ENCODE measurements at places on chromosomes 6 and 20.

GRCh38 chr6:45420083-45420908 lies 42.6 kb upstream of the SUPT3H start:
- H3K27ac ChIP-seq: peak overlapping the region; percentile 50
- peaks cover 13% of the 10 kb centered on the region for H3K27me3 ChIP-seq
- no peak for DNase-seq
- peak overlapping the region; percentile 51 for H3K4me3 ChIP-seq
- peaks cover 48% of the 10 kb centered on the region for H3K4me1 ChIP-seq

GRCh38 chr6:69631552-69632346 lies 165.1 kb downstream of the LMBRD1 start:
- H3K4me3 ChIP-seq: no peak overlapping the region
- DNase-seq: no peak
- H3K27ac ChIP-seq: no peak overlapping the region

DNA sequence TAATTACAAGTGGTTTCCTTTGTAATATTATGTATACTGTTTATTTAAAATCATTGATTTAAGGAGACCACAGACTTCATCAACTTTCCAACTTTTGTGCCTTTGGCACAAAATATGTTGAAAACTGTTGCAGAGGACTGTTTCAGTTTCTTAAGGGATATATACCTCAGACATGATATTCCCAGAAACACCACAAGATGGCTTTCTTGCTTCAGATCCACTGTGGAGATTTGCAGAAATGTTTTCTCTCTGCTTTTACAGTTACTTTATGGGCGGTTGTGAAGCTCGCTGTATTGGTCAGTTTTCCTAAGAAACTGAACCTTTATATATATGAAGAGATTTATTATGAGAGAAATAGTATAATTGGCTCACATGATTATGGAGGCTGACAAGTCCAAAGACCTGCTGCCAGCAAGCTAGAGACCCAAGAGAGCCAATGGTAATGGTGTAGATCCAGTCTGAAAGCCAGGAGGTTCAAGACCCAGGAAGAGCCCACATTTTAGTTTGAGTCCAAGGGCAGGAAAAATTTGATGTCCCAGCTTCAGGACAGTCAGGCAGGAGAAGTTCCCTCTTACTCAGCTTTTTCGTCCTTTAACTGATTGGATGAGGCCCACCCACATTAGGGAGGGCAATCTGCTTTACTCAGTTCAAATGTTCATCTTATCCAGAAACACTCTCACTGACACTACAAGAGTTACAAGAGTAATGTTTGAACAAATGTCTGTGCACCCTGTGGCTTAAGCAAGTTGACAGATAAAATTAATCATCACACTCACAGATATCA lies 12.8 kb downstream of the ME1 start:
- DNase-seq: peak; percentile 6
- H3K27me3 ChIP-seq: no peaks in the 10 kb centered on the region
- no peaks in the 10 kb centered on the region for H3K36me3 ChIP-seq
- H3K27ac ChIP-seq: no peak overlapping the region
- no peak overlapping the region for H3K4me3 ChIP-seq
- H3K4me1 ChIP-seq: no peaks in the 10 kb centered on the region

- no peaks in the 10 kb centered on the region for H3K4me1 ChIP-seq
- no peak overlapping the region for H3K4me3 ChIP-seq
- H3K27ac ChIP-seq: no peak overlapping the region
- no peaks in the 10 kb centered on the region for H3K27me3 ChIP-seq
- DNase-seq: no peak
- no peaks in the 10 kb centered on the region for H3K36me3 ChIP-seq
These were observed 25.6 kb upstream of the SMOC2 start for GRCh38 chr6:168415098-168415992.

DNA sequence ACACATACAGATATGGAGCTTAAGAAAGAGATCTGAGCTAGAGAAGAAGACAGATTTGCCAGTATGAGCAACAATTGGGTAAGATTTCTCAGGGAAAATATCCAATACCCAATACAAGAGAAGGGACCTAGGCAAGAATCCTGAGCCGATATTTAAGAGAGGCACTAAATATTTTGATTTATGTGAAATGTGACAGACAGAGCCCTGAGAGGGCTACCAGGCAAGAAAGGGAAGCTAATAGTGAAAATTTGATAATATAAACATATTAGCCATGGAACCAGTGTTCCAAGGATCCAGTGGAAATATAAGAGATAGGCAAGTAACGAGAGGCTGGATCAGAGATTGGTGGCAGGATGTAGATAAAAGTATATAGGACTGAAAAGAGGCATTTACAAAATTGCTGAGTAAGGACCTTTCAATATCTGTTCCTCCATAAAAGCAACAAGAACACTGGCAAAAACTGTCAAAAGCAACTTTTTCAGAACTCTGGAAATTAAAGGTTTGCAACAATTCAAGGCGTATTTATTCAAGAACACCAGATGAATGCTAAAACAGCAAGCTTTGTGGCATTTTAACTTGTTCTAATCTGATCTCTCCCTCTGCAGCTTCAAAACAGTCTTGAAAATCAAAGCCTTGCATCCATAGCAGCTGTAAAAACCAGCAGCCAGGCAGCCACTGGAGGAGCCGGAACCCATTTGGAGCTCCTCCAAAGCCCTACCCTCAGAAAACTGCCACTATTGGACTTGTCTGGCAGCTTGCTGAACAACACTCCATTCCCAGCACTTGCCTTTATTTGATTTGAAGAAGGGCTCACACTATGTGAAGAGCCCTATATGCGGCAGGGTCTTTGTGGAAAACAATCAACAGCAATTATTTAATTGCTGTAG lies 58.8 kb downstream of the REV3L start:
- no peak for DNase-seq
- no peaks in the 10 kb centered on the region for H3K27me3 ChIP-seq
- peaks cover 5% of the 10 kb centered on the region for H3K4me1 ChIP-seq
- H3K36me3 ChIP-seq: no peaks in the 10 kb centered on the region
- no peak overlapping the region for H3K27ac ChIP-seq

DNA sequence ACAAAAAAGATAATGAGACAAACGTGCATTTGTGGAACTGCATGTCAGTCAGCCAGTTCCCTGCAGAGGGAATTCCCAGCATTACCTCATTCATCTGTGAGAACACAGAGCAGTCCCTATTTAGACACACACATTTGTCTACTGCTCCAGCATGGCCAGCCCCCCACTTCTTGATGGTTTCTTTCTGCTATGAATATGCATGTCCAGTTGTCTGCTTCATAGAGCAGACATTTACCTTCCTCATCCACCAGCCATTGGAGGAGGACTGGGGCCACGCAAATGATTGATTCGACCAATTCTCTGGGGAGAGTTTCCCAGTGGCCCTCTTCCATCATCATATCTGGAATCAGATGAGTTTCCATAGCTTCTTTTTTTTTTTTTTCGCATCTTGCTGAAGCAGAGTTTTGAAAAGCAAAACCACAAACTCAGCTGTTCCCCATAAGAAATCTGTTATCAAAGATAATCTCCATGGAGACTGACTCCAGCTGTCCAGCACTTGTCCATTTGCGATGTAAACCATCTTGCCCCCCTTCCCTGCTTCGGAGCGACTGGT lies 11.8 kb downstream of the ENPP1 start:
- no peak overlapping the region for H3K4me3 ChIP-seq
- peaks cover 5% of the 10 kb centered on the region for H3K27me3 ChIP-seq
- H3K27ac ChIP-seq: no peak overlapping the region
- H3K4me1 ChIP-seq: no peaks in the 10 kb centered on the region

DNA sequence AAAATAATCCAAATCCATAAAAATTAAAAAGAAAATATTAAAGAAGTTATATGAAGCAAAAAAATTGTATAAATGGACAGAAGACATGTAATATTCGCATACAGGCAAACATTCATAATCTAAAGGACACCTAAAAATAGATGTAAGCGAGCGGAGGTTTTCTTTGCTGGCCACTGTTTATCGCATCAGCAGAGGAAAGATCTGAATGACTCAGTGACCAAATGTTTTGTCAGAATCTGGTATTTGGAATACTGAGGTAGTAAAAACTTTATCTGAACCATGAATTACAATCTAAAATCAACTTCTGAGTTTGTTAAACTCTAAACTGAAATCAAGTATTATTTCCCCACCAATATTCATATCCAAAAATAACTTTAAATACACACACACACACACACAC lies 7.8 kb downstream of the TSPYL4 start:
- H3K4me3 ChIP-seq: no peak overlapping the region
- peaks cover 3% of the 10 kb centered on the region for H3K36me3 ChIP-seq
- peaks cover 5% of the 10 kb centered on the region for H3K4me1 ChIP-seq
- H3K27me3 ChIP-seq: no peaks in the 10 kb centered on the region
- no peak overlapping the region for H3K27ac ChIP-seq
- DNase-seq: no peak

DNA sequence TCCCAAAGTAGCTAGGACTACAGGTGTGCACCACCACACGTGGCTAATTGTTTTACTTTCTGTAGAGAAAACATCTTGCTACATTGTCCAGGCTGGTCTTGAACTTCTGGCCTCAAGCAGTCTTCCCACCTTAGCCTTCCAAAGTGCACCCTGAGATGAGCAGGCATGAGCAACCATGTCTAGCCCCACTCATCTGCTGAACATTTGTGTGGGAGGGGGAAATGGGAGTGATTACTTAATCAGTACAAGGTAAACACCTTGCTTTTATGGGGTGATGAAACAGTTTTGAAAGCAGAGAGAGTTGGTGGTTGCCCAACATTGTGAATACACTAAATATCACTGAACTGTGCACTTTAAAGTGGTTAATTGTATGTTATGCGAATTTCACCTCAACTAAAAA lies 5.3 kb downstream of the APMAP start:
- no peaks in the 10 kb centered on the region for H3K27me3 ChIP-seq
- H3K4me3 ChIP-seq: no peak overlapping the region
- peak overlapping the region; percentile 39 for H3K27ac ChIP-seq
- DNase-seq: no peak

DNA sequence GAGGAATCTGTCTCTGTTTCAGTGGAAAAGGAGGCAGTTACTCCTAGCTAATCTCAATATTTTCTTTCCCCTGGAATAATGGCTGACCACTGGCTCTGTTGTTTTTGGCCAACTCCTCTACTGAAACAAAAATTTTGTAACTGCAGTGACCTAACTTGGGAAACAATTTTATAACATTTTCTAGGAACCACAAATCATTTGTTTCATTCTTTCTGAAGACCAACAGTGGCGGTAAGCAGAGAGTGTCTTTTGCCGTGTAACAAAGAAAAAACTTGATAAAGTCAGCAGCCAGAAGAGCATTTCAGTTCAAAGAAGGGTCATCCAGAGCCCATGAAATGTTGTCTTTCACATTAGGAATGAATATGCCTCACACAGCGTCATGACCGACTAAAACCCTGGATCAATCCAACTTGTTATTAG lies 11.8 kb upstream of the BFSP1 start:
- no peak for DNase-seq
- H3K27me3 ChIP-seq: no peaks in the 10 kb centered on the region
- no peak overlapping the region for H3K27ac ChIP-seq
- H3K36me3 ChIP-seq: no peaks in the 10 kb centered on the region
- H3K4me1 ChIP-seq: no peaks in the 10 kb centered on the region

DNA sequence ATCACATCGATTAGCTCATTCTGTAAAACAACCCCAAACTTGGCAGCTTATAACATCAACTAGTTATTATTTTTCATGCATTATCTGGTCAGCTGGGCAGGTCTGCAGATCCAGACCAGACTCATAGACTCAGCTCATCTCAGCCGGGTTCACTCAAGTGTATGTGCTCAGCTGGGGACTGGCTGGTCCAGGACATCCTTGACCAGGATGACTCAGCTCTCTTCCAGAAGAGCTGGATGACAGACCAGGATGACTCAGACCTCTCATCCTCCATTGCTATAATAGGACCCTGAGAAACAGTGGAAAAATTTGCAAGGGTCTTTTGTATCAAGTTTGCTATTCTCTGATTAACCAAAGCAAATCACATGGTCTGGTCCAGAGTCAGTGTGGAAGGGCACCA lies 312.5 kb upstream of the PLCB4 start:
- no peak overlapping the region for H3K4me3 ChIP-seq
- DNase-seq: no peak
- peaks cover 3% of the 10 kb centered on the region for H3K4me1 ChIP-seq
- peaks cover 5% of the 10 kb centered on the region for H3K36me3 ChIP-seq
- H3K27ac ChIP-seq: no peak overlapping the region
- H3K27me3 ChIP-seq: no peaks in the 10 kb centered on the region

DNA sequence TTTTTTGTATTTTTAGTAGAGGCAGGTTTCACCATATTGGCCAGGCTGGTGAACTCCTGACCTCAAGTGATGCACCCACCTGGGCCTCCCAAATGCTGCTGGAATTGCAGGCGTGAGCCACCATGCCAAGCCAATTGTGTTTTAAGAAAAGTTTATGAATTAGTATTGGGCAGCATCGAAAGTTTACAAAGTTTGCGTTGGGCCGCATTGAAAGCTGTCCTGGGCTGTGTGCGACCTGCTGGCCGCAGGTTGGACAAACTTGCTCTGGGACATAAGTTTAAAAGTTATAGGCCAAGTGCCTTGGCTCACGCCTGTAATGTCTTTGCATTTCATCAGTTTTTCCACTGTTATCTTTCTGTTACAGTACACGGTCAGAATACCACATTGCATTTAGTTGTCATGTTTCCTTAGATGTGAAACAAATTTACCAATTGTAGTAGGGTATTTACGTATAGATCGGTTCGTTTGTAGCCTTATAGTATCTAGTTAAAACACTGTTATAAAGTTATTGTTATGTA lies 39.5 kb downstream of the ASXL1 start:
- DNase-seq: no peak
- H3K4me1 ChIP-seq: no peaks in the 10 kb centered on the region
- H3K27me3 ChIP-seq: no peaks in the 10 kb centered on the region
- H3K27ac ChIP-seq: no peak overlapping the region

GRCh38 chr20:49279677-49280462 lies 2.0 kb upstream of the ZNFX1 start:
- peak; percentile 29 for DNase-seq
- peak overlapping the region; percentile 76 for H3K4me3 ChIP-seq
- H3K36me3 ChIP-seq: peaks cover 62% of the 10 kb centered on the region
- no peaks in the 10 kb centered on the region for H3K27me3 ChIP-seq
- peaks cover 60% of the 10 kb centered on the region for H3K4me1 ChIP-seq
- H3K27ac ChIP-seq: peak overlapping the region; percentile 90

GRCh38 chr6:135465307-135465706 lies 32.2 kb downstream of the AHI1 start:
- DNase-seq: no peak
- no peak overlapping the region for H3K27ac ChIP-seq
- no peaks in the 10 kb centered on the region for H3K36me3 ChIP-seq
- no peak overlapping the region for H3K4me3 ChIP-seq
- no peaks in the 10 kb centered on the region for H3K27me3 ChIP-seq

DNA sequence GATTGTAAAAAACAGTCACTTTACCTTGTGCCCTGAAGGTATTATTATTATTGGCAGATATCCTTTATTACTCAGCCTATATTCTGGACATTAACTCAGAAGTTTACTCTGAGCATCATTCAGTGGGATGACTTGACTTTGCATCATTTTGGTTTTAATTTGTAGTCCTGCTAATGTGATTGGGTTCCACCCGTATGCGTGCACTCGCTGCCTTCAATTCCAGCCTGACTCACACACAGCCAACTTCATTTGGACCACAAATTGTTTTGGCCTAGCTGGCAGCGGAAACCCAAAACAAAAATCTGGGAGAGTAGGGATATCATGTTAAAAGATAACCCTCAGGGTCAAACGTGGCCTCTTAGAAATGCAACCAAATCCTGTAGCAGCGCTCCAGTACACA lies 704.4 kb upstream of the SLC35B3 start:
- no peak overlapping the region for H3K4me3 ChIP-seq
- no peak for DNase-seq
- no peak overlapping the region for H3K27ac ChIP-seq
- H3K4me1 ChIP-seq: no peaks in the 10 kb centered on the region
- no peaks in the 10 kb centered on the region for H3K27me3 ChIP-seq
